Activated naive CD8-positive, alpha-beta T cell treated with anti-CD3 and anti-CD28 coated beads, Interleukin-2, amount 10 ng/mL, durations not matched to agents 7 days and 5 days (primary cell): ENCODE measurements at places on chromosomes 7 and 10. TPM values are rescaled to one million over a fixed set of nuclear protein-coding genes. Genes with fewer than 3 reads are reported as not detected.
A peak's percentile ranks its signal among the peaks of the same experiment; 100 is the strongest.

DNA sequence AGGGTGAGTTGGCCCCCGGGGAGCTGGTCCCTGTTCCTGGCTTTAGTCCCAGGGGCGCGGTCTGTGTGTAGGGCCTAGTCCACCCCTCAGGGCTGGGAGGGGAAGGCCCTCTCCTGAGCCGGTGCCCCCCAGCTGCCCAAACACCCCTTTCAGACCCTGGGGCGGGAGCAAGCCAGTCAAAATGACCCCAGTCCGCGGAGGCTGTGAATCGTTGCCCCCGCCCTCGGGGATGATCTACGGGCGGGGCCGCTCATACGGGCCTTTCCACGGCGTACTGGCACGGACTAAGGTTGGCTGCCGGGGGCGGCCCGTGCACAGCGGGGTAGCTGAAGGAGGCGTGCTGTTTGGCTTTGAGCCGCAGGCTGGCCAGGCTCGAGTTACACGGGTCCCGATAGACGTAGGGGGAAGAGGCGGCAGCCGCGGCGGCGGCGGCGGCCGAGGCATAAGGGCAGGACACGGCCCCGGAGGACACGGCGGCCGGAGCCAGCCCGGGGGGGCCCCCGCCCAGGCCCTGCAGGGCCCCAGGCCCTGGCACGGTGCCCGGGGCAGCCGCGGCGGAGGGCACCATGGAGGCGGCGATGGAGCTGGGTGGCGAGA lies 4.3 kb downstream of the ELOVL3 start:
- H3K4me1 ChIP-seq, result peaks cover 18% of the 10 kb centered on the region
- DNase-seq, result no peak
- no peak overlapping the region for H3K27ac ChIP-seq
- H3K36me3 ChIP-seq, result no peaks in the 10 kb centered on the region
- H3K27me3 ChIP-seq, result peaks cover 50% of the 10 kb centered on the region

- DNase-seq, result no peak
- H3K4me3 ChIP-seq, result no peak overlapping the region
- H3K36me3 ChIP-seq, result no peaks in the 10 kb centered on the region
- no peaks in the 10 kb centered on the region for H3K4me1 ChIP-seq
- H3K27me3 ChIP-seq, result no peaks in the 10 kb centered on the region
Measured at GRCh38 chr10:30977385-30977784, 54.3 kb downstream of the ZNF438 start.

GRCh38 chr7:47383696-47384445 lies 198.0 kb downstream of the TNS3 start:
- H3K36me3 ChIP-seq, result no peaks in the 10 kb centered on the region
- no peak overlapping the region for H3K27ac ChIP-seq
- H3K4me1 ChIP-seq, result no peaks in the 10 kb centered on the region
- no peak for DNase-seq
- H3K4me3 ChIP-seq, result no peak overlapping the region
- H3K27me3 ChIP-seq, result peaks cover 3% of the 10 kb centered on the region

DNA sequence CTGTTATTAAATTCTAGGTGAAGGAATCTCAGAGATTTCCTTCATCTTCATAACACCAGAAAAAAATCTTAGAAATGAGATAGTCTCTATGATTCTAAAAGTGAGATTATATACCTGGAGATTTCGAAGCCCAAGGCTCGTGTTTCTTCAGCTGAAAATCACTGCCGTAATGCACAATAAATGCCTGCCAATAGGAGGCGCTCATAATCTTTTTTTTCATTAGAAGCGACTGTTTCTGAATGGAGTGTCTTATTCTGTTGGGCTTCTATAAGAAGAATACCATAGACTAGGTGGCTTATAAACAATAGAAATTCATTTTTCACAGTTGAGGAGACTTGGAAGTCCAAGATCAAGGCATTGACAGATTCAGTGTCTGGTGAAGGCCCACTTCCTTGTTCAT lies 294.7 kb downstream of the PRKG1 start:
- no peak overlapping the region for H3K27ac ChIP-seq
- no peak overlapping the region for H3K4me3 ChIP-seq
- no peaks in the 10 kb centered on the region for H3K36me3 ChIP-seq
- no peak for DNase-seq
- peaks cover 2% of the 10 kb centered on the region for H3K27me3 ChIP-seq
- H3K4me1 ChIP-seq, result no peaks in the 10 kb centered on the region

DNA sequence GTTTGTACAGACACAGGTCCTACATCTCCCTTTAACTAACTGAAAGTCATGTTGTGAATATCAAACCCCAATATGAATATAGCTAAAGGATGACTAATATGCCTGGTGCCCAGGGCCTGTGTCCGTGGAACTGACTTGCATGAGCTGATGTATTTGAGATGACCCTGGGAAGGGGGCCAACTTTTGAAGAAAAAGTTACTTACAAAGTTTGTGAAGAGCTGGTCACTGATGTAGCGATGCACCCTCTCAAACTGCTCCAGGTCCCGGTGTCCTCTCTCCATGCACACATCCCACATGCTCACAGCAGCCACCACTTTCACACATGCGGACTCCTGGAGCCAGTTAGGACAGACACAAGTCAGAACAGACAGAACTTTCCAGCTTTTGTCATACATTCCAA lies 106.2 kb downstream of the ABCC2 start:
- no peaks in the 10 kb centered on the region for H3K4me1 ChIP-seq
- H3K36me3 ChIP-seq, result peaks cover 1% of the 10 kb centered on the region
- H3K27ac ChIP-seq, result no peak overlapping the region
- no peaks in the 10 kb centered on the region for H3K27me3 ChIP-seq

DNA sequence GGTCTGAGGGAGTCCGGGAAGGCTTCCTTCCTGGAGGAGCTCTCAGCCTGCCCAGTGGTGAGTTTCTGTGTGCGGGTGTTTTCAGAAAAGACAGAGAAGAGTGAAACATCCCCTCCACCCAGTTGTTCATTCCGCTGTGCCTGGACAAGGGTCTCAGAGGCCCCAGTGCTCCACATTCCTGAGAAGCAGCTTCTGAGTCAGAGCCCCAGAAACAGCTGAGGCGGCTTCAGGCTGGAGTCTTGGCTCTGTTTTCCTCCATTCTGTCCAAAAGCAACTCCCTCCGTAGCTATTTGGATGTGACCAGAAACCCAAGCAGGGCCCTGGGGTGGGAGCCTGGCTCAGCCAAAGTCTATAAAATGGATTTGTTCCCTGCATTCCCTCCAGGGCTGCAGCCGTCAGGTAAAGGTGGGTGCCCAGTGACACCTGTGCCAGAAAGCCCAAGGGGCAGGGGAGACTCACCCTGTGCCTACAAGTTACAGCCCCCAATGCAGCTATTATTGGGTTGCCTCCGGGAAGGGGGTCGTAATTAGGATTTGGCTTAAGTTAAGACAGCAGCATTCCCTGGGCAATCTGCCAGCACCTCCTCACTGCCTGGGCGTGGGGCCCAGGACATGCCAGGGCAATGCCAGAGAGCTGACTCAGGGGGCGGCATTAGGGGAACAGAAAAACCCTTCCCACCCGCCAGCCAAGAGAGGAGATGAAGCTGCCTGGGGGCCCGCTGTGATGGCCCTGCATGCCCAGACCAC lies 13.1 kb upstream of the CAMK2G start:
- no peak overlapping the region for H3K4me3 ChIP-seq
- peaks cover 3% of the 10 kb centered on the region for H3K4me1 ChIP-seq
- H3K27ac ChIP-seq, result no peak overlapping the region
- peaks cover 2% of the 10 kb centered on the region for H3K27me3 ChIP-seq

DNA sequence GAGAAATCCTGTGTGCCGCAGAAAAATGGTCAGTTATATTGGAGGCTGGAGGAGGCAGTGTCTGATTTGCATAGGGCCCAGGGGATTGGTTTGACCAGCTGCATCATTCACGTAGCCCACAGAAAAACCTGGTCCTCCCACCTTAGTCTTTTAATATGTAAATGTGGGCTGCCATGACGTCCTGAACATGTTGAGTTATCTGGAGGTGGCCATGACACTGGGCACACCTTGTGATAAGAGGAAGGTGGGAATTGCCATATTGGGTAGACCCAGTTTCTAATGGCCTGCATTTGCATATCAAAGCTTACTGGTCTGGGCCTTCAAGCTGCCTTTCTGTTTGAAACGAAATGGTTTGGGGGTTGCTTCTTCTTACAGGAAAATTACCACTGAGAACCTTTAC lies 162.2 kb downstream of the AHR start:
- no peak overlapping the region for H3K27ac ChIP-seq
- H3K4me3 ChIP-seq, result no peak overlapping the region
- peaks cover 15% of the 10 kb centered on the region for H3K36me3 ChIP-seq
- H3K4me1 ChIP-seq, result peaks cover 8% of the 10 kb centered on the region
- DNase-seq, result no peak
- H3K27me3 ChIP-seq, result no peaks in the 10 kb centered on the region

GRCh38 chr10:125231116-125231812 lies 70.9 kb upstream of the CTBP2 start:
- no peak for DNase-seq
- no peaks in the 10 kb centered on the region for H3K36me3 ChIP-seq
- H3K27ac ChIP-seq, result no peak overlapping the region
- H3K27me3 ChIP-seq, result peaks cover 1% of the 10 kb centered on the region

DNA sequence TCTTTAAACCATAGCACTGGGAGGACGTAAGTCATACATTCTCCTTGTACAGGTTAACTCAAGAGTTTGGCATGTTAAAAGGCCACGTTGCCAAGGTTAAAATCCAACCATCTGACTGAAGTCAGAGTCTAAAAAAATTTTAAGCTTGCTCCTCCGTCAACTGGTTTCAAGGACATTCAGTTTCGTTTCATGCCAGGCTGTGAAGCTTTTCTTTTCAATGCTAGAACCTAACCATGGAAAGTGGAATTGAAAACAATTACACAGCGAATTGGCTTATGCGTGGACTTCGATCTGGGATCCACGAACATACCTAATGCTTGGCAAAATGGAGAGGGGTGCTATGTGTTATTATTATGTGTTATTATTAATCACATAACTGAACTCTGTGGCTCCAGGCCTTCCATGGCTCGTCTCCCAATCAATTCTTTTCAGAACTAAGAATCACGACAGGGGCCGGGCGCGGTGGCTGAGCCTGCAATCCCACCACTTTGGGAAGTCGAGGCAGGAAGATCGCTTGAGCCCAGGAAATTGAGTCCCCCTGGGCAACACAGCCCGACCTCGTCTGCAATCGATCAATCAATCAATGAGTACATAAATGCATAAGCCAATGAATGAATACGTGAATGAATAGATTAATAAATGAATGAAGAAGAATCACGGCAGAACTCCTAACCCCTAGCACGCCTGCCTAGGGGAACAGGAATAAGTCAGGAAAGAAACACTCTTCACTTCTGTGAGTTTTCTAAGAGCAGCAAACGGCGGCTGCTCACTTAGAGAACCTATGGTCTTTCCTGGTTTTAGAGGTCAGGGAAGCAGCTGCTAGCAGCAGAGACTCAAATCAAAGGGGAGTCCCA lies 733 bp upstream of the ARL5B start:
- peak overlapping the region; percentile 99 for H3K4me3 ChIP-seq
- DNase-seq, result peak; percentile 39
- H3K4me1 ChIP-seq, result peaks cover 10% of the 10 kb centered on the region
- no peaks in the 10 kb centered on the region for H3K27me3 ChIP-seq

DNA sequence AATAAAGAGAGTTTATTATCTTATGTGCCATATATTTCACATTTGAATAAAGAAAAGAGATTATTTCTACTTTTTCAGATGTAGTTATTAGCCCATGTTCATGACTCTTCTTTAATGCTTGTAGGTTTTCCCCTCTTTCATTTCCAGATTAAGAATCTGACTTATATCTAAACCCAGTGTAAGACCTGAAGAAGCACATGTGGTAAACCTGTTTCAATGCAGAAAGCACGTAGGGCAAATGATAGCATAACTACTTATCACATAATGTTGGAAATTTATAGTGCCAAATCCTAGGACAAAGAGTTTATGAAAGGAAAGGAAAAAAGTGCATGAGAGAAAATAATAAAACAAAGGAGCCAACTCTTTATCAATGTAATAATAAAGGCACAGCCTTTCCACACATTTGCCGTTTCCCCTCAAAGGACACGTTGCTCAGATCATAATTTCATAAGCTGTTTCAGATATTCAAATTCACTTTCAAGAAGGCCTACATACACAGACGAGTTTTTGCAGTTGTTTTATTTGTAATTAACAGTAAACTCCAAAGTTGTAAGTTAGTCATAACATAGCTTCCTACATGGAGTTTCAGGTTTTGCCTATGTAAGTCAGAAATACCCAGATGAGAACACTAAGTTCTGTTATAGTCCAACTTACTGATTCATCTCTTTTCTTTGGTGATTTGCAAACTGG lies 88.8 kb upstream of the MDFIC start:
- DNase-seq, result no peak
- H3K36me3 ChIP-seq, result peaks cover 5% of the 10 kb centered on the region
- no peak overlapping the region for H3K27ac ChIP-seq
- H3K27me3 ChIP-seq, result peaks cover 2% of the 10 kb centered on the region
- H3K4me3 ChIP-seq, result no peak overlapping the region
- H3K4me1 ChIP-seq, result peaks cover 3% of the 10 kb centered on the region

DNA sequence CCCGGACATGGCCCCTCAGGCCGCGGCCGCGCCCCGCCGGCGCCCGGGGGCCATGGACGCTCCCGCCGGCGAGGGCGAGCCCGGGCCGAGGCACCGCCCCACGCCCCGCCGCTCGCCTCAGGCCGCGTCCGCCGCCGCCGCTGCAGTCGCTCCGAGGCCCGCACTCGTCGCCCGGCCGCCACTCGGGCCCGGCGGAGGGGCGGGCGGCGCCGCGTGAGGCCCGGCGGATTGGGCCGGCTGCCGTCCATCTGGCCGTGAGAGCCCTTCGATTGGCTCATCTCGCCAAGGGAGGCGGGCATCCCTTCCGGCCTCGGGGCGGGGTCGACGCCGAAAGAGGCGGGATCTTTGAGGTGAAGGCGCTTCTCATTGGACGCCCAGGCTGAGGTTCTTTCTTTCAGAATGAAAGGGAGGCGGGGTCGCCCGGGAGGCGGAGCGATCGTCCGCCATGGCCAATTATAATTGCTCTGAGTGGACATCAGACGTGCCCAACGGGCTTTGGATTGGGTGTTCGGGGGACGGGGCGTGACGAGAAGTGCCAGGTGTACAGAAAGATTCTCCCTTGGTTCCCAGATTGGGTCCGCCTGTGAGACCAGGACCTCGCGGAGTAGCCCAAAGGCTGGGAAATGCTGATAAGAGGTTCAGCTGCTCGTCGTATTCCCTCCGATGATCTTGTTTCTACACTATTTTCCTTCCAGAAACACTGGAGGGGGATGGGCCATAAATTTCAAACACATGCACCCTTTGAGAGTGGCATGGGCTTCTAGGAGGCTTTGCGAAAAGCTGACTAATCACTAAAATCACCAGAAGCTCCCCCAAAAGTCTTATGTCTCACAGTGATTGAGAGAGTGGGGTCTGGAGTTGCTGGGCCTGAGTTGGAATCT lies at the start of gene GNA12:
GNA12 (minus strand) TSS at position 156 of the 881 bp plus-strand sequence; CDS start at position 9, 147 bp downstream.
- H3K4me1 ChIP-seq, result peaks cover 16% of the 10 kb centered on the region
- peaks cover 2% of the 10 kb centered on the region for H3K27me3 ChIP-seq
- peak within 1 kb of the TSS; percentile 54 for H3K27ac ChIP-seq
- H3K4me3 ChIP-seq, result peak within 1 kb of the TSS; percentile 84
- DNase-seq, result peak; percentile 99

Gene ASZ1
- total RNA-seq, result not detected

Gene AOC1
- total RNA-seq, result not detected

Gene POLR3A
- total RNA-seq, result 20.2 TPM

Gene OPTN
- total RNA-seq, result 95.6 TPM

Gene GPRIN2
- total RNA-seq, result not detected

Gene CDH23
- total RNA-seq, result 5.3 TPM

Gene MGAM2
- total RNA-seq, result not detected
